ENCODE measurements at places on chromosomes 1 and 21.

- no peak for DNase-seq
Observed at GRCh38 chr1:116096013-116096618, 15.1 kb upstream of the MAB21L3 start.

GRCh38 chr1:81547912-81548303 lies 252.8 kb upstream of the ADGRL2 start:
- no peak for DNase-seq

- DNase-seq = no peak
Observed at GRCh38 chr1:168892931-168893330, 163.9 kb upstream of the DPT start.

DNA sequence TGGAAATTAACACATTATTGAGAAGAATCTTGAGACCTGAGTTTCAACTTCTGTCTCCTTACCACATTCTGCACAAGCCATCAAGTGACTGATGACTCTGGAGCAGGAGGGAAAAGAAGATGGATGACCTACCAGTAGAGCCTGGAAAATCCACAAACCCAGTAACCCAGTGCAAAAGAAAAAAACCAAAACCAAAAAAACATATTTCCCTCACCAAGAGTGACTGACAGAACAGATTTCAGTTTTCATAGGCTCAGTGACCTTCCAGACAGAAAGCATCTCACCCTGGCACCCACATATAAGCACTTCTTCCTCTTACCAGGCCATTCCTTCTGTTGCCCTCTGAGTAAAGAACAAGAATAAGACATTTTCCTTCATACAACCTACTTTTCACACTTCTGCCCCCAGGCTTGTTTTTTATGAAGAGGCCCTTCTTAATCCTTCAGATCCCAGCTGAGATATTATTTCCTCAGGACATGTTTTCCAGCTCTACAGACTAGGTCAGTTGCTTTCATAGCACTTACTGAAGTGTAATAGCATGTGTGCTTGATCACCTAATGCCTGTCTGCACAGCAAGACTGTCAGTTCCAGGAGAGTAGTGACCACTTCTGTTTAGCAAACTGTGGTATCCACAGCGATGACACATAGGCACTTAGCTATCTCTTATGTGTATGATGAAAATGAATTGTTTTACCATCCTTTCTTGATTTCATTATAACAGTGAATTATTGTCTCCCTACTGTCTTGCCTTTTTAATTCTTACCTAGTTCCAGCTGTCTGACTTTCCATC lies 4.0 kb downstream of the TSACC start:
- no peak for DNase-seq

All from NB4 (cell line).